ENCODE measurements at places on chromosomes 2 and 18. TPM values are rescaled to one million over a fixed set of nuclear protein-coding genes. Genes with fewer than 3 reads are reported as not detected.

ITPRIPL1 gene
- 0.56 TPM for total RNA-seq

ZNF396 gene
- total RNA-seq = 2.1 TPM

DNA sequence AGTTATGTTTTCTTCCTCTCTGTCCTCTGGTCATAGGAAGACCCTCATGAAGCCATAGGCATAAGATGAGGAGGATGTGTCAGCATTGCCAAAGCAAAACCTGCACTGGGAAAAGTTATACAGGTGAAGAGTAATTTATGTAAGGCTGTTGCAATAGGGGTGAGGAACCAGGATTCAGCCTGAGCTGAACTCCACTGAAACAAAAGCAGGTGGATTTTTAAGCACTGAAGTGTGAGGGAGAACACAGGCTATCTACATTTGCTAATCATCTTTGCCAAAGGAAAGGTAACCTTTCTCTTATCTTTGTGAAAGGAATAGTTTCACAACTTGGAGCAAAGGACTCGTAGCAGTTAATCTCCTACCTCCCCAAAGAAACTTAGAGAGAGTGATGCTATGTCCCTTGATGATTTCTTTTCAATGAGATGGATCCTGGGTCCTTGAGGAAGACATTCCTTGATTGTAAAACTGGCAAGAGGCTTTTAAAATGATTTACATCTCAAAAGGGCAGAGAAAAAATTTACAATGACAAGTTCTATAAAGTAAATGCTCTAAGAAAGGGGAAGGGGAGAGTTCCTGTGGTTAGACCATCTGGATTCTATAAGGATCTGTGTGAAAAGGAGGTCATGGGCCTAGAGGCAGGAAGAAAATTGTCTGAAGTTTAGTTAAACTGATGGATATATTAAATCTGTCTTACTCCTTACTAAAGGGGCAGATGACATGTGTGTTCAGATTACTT lies 385.4 kb upstream of the CDH7 start:
- H3K27ac ChIP-seq = no peak overlapping the region
- H3K4me1 ChIP-seq = no peaks in the 10 kb centered on the region
- no peaks in the 10 kb centered on the region for H3K27me3 ChIP-seq
- no peaks in the 10 kb centered on the region for H3K36me3 ChIP-seq

DNA sequence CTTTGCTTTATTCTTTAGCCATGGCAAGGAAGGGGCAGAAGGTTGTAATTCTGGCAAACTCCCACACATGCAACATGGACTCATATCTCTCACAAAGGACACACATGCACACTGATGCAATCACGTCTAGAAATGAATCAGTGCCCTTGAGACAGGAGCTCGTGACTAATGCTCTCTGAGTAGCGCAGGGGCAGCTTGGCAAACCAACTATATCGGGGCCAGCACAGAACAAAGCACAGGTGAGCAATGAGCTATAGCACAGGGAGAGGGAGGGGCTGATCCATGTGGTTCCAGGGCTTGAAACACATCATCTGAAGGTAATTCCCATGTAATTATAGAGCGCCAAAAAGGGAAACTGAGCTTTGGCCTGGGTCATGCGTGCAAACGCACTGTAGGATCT lies 165.2 kb upstream of the KLF7 start:
- peaks cover 5% of the 10 kb centered on the region for H3K27me3 ChIP-seq
- no peak overlapping the region for H3K4me3 ChIP-seq
- peak overlapping the region; percentile 44 for H3K27ac ChIP-seq
- H3K4me1 ChIP-seq = peaks cover 37% of the 10 kb centered on the region
- no peak for DNase-seq

All from glutamatergic neuron (in vitro differentiated cells).